BJ (cell line): ENCODE measurements at places on chromosomes 2 and 18.

DNA sequence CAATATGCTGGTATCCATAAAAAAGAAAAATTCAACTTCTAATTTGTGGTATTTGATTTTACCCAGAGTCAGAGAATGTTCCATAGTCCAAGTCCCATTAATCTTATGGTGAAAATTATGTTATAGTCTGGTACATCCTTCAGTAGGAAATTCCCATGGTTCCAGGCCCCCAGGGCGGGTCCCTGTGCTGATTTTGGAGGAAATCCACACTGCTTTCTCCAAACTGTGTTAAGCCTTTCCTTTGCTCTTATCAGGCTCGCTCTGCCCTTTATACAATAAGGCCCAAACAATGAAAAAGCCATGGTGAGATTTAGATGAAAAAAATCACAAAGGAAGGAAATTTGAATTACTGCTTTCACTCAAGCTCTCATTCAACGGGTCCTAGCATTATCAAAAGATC, 46.8 kb upstream of the DARS1 start:
- no peak for DNase-seq

GRCh38 chr2:54551123-54551756, 95.1 kb downstream of the SPTBN1 start:
- no peak for DNase-seq

DNA sequence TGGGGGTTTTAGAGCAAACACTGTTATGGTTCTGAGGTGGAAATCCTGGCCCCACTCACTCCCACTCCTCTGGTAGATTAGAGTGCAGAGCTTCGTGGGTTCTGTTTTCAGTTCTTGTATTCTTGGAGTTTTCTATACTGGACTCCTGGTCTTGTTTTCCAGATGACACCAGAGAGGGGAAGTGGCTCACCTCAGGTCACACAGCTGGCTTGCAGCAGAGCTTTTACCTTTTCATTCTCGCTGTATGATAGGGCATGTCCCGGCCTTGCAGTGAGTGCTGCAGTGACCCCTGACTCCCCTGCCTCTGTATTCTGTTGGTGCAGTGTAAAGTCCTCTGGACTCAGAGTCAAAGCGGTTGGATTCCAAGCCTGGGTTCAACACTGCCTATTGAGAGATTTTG, 148.9 kb upstream of the MEX3C start:
- DNase-seq: no peak

DNA sequence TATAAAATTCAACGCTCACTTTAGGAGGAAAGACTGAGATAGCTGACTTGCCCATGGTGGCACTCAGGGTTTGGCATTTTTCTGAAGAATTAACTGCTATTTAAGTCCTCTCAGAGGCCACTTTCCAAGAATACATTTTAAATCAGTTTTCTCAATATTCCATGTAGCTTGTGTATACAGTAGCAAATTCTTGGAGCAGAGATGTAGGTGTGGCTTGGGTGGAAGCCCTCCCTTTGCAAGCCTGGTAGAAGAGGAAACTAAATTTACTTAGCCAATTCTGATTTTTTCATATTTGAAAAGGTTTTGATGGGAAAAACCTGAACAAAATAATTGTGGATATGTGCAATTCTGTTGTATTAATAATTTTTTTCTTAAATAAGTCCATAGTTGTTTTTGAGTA, 14.0 kb upstream of the ITGAV start:
- no peak for DNase-seq

DNA sequence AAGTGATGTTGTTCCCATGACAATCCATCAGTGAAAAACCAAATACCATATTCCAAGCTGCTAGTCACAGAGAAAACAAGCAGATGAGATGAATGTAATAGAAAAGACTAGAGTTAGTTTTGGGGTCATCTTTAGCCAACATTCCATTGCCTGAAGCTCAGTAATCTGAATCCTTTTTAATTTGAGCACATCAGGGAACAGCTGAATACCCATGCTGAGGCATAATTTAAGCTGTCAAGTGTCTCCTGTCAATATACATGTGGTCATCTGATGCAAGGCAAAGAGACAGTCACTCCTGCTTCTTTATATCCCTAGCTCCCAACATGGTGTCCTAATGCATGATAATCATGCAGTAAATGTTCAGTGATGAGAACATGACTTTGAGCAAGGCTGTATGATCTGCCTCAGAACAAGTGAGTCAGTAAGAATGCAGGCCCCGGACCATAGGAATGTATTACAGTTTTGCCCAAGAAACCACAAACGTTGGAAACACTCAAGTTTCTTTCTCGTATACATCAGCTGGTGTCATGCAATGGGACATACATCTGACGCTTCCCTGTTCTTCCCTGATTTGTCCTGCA, 48.0 kb downstream of the CDK15 start:
- DNase-seq: peak; percentile 88
